Activated gamma-delta T cell treated with anti-CD3 and anti-CD28 coated beads, Interleukin-2, amount 50 U/mL, for 16 hours (primary cell): ENCODE measurements at places on chromosomes 3 and 15.

- DNase-seq, result no peak
Observed at GRCh38 chr3:1172644-1173043, 79.8 kb downstream of the CNTN6 start.

DNA sequence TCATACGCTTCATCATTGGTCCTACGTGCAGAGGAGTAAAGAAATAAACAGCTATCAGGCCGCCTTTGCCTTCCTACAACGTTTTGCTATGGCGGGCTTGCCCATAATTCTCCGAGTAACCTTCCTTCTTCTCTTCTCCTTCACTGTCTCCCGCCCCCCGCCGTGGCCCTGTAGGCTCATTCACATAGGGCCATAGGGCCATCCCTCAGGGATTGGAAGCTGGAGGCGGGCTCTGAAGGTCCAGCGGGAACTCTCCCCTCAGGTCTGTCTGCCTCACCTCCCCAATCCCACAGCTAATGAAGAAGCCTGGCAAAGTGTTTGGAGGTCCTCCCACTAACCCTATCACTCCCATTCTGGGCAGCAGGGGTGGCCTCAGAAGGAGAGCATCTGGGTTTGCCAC is 43.6 kb downstream of the SEMA5B start:
- DNase-seq, result no peak

GRCh38 chr15:48667701-48668100 is 22.2 kb upstream of the FBN1 start:
- DNase-seq, result no peak

GRCh38 chr3:49937090-49937489 is 2.9 kb upstream of the RBM6 start:
- no peak for DNase-seq

DNA sequence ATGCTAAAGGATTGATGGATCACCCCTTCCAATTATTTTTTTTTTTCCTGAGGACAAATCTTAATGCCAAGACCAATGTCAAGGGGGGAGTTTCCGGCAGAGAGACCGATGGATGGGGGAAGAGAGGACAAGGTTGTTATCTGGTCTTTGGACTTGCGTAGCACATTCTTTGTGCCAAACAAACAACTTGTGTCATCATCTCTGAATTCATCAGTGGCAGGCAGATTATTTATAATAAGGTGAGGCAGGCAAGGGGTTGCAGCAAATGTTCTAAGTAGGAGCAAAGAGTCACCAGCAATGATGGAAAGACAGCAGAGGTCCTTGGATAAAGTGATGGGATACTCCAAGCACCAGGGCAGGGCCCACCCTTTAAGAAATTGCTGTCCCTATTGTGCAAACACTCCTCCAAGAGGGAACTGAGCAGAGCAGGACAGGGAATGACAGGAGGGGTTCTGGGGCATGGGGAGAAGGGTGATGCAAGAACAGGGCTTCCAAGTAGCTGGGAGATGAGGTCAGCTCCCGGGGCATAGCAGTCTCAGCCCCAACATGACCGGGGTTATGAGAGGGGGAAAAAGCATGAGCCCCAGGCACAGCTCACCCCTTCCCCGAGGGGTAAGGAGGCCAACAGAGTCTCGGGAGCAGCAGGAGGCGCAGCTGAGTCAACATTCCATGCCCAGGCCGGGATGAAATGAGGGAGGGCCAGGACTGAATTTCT is 57.4 kb downstream of the ANXA2 start:
- DNase-seq, result no peak

- no peak for DNase-seq
Observed at GRCh38 chr3:76321614-76322013, 536.3 kb upstream of the ZNF717 start.

- DNase-seq, result no peak
Observed at GRCh38 chr3:196117809-196118208, 35.9 kb upstream of the TFRC start.

DNA sequence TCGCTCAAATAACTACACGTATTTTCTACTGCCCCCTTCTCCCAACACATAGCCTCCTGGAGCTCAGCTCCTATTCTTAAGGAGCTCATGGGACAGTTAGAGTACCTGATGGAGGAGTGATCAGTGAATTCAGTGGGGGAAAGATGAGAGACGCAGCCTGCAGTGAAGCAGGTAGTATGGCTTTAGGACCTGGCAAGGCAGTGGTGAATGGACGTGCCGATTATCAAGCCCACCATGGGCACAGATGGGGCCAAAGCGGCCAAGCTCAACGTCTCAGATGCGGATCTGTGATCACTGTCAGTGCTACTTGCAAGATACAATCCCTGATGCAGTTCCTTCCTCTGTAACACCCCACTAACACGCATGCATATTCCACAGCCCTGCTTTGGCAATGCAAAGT is 45.8 kb upstream of the ATP2B2 start:
- no peak for DNase-seq

DNA sequence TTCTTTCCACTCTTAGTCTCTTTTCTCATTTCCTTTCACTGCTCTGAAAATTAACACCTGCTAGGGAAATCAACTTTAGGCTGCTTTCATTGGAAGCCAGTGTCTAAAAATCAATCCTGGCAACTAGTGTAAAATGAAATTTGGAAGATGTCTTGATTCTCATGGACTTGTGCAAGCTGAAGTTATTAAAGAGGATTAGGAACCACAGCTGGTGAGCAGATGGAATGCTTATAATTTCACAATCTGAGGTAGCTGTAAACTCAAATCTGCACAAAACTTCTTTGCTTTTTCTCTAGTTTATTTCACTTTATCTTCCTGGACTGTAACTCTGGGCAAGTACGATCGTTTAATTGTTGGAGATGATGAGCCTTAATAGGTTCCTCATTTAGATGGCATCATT is 175.6 kb downstream of the GHSR start:
- DNase-seq, result no peak

- DNase-seq, result no peak
Observed at GRCh38 chr3:149806171-149806778, 6.7 kb upstream of the RNF13 start.

DNA sequence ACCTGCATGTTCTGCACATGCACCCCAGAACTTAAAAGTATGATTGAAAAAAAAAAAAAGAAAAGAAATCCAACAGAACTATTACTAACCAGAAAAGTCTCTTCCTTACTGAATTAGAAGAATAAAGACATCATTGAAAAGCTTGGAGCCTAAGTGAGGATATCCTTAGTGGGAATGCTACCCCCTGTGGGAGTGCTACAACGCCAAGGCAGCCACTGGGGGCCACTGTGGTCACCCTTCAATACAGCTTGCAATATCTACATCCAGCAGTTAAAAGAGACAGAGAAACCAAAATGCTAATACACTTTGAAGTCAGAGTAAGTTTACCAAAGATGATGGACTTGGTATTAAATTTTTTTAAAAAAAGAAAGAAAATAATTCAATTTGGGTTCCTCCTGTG is 292.0 kb downstream of the PLCL2 start:
- no peak for DNase-seq

- no peak for DNase-seq
Observed at GRCh38 chr3:80259736-80260135, 491.9 kb upstream of the ROBO1 start.

- DNase-seq, result no peak
Observed at GRCh38 chr3:66416556-66417304, 84.1 kb downstream of the LRIG1 start.

DNA sequence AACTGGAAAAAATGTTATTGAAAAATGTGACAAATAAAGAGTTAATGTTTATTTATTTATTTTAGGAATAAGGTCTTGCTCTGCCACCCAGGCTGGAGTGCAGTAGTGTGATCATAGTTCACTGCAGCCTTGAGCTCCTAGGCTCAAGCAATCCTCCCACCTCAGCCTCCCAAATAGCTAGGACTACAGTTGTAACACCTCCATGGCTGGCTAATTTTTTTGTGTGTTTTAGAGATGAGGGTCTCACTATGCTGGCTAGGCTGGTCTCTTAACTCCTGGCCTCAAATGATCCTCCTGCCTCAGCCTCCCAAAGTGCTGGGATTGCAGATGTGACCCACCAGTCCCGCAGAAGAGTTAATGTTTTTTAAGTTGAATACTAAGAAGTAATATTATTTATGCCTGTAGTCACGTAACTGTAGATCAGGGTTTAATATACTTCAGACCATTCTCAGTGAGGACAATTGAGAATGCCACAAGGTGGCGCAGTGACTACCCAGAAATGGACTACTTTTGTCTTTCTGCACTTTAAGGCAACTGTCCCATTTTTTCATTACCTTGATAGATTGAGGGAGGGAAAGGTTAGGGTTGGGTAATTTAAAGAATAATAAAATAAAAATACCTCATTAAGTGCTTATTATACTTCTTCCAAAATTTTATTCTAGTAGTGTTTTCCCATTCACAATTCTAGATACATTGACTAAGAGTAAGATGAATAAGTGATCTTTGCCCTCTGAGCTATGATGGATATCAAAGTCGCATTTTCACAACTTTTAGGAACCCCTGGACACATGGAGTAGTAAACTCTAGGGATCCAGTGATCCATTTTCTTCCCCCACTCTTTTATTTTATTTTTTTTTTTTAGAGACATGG is 6.0 kb downstream of the MUC13 start:
- peak; percentile 36 for DNase-seq

- DNase-seq, result no peak
Observed at GRCh38 chr15:70284438-70285214, 186.9 kb upstream of the TLE3 start.

- DNase-seq, result no peak
Observed at GRCh38 chr3:107612664-107613084, 89.9 kb downstream of the BBX start.

DNA sequence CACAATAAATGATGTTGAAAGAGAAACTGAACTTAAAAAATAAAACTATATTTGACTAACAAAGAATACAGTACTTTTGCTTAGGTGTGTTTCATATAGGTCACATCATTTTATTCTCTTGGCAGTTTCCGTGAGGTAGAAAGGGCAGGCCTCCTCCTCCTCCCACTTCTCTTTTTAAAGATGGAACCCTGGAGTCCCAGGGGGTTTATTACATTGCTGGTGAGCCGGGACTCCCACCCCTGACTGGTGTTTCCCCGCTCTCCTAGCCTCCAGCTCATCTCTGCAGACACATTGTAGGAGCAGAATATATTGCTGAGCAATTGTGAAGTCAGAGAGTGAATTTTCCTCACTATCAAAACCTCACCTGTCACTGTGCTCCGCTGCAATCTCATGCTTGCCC is 30.0 kb downstream of the ZDHHC23 start:
- DNase-seq, result no peak

DNA sequence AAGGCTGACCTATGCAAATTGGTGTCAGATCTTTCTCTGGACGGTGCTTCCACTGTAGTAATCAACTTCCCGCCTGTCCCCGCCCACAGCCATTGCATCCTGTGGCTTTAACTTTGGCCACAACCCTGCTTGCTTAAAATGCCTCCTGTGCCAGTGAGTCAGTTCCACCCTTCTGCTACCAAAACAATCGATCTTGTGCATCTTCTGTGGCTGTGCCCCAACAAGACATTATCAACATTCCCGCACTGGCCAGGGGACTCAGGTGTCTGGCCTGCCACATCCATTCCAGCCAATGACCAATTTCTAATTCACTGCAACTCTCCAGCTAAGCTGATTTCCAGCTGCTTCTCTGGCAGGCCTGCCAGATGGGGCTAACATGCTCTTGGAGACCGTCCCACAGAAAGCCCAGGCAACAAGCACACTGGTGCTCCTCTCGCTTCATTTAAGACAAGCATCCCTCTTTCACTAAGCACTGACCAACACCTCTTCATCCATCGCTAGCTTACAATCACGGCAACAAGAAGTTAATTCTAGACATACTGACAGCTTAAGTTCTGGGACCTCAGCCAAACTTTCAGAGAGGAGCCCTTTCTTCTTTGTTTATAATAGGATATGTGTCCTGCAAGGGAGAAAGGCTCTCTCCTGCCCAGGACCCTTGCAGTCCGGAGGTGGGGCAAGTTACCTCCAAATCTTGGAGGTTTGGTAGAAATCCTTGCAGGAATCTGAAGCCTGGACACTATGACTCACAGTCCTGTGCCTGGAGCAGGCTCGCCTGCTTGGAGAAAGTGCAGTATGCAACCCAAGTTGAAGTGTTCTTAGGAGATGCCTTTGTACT is 6.7 kb downstream of the CA12 start:
- DNase-seq, result no peak

- no peak for DNase-seq
Observed at GRCh38 chr3:45795882-45796765, at the start of gene SLC6A20. SLC6A20 (minus strand) TSS chr3:45796536; CDS start chr3:45796419, 117 bp downstream.

DNA sequence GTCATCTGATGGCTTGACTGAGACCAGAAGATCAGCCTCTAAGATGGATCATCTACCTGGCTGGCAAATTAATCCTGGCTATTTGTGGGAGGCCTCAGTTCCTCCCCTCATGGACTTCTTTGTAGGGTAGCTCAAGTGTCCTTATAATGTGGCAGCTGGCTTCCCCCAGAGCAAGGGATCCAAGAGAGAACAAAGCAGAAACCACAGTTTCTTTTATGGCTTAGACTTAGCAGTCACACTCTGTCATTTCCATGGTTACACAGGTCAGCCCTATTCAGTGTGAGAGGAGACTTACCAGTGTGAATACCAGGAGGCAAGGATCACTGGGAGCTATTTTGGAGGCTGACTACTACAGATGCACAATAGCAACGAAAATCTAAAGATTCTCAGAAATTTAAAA is 15.3 kb upstream of the ARL14 start:
- no peak for DNase-seq

DNA sequence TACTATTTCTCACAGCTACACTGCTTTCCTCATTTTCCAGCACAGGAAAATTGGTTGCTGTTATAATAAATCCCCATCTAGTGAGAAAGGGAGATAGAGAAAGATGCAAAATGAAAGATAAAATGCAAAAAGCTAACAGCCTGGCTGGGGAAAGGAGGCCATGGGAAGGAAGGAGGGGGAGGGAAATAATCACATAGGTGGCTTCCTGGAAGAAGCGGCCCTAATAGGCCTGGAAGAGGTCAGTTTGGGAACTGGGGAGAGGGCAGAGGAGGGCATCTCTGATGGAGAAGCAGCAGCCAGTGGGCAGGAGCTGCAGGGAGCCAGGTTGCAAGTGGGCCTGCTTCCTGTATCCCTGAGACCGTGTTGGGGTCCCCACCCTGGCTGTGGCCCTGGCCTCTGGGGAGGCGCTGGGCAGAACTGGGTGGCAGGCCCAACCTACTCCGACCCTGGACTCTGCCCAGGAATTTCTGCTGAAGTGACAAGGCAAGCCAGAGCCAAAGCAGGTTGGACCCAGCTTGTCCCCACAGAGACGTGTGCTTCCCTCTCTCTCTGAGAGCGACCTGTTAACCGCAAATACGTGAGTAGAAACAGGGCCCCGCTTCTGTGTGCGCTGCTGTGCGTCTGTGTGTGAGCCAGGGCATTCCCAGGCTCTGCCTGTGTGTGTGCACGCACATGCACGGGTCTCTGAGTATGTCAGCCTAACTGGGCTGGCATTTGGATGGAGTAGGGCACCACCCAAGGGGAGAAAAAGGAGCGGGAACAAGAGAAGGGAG is 1.9 kb downstream of the SLC28A1 start:
- no peak for DNase-seq

DNA sequence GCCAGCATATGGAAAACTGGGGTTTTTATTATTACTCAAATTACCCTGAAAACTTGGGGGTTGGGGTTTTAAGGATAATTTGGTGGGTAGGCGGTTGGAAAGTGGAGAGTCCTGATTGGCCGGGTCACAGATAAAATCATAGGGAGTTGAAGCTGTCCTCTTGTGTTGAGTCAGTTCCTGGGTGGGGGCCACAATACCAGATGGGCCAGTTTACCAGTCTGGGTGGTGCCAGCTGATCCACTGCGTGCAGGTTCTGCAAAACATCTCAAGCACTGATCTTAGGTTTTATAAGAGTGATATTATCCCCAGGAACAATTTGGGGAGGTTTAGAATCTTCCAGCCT is 4.9 kb upstream of the ZNF662 start:
- DNase-seq, result no peak

GRCh38 chr3:170137986-170138385 is 43.5 kb downstream of the PHC3 start:
- DNase-seq, result no peak

GRCh38 chr15:44219073-44219472 is 24.0 kb upstream of the FRMD5 start:
- DNase-seq, result no peak
